CD4-positive, alpha-beta T cell treated with Interleukin-1 beta for 1 hour (primary cell): ENCODE measurements at places on chromosomes 11 and 22.

DNA sequence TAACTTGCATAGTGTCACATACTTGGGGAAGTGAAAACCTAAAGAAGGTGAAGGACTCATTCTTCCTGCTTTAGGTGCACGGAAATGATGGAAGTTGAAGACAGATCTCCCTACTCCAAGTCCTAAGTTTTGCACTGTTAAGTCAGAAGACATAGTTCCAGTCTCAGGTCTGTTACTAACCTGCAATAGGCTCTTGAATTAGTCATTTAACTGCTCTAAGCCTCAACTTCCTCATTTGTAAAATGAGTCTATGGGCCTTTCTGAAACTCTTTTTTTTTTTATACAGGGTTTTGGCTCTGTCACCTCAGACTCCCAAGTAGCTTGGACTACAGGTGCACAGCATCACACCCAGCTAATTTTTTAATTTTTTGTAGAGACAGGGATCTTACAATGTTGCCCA is 30.8 kb upstream of the POU2AF1 start:
- DNase-seq = no peak

DNA sequence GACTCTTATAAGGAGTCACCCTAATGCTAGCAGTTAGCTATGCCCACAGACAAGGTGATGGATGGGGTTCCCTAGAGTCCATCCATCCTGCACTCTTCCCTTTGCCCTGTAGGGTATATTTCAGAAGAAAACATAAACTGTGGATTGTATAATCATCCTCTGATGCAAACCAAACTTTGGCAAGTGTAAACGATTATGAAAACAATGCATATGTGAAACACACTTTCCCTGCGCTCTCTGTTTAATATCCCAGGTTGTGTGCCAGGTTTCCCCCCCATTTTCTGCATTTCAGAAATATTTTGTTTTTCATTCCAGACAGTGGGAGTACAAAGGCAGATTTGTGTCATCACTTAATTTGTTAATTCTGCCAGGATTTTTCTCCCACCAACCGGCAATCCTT is 110.0 kb downstream of the LDLRAD3 start:
- DNase-seq = no peak

- DNase-seq = no peak
Measured at GRCh38 chr11:9461760-9462134, 935 bp downstream of the ZNF143 start.

GRCh38 chr11:83011333-83012167 is 60.1 kb downstream of the RAB30 start:
- no peak for DNase-seq

DNA sequence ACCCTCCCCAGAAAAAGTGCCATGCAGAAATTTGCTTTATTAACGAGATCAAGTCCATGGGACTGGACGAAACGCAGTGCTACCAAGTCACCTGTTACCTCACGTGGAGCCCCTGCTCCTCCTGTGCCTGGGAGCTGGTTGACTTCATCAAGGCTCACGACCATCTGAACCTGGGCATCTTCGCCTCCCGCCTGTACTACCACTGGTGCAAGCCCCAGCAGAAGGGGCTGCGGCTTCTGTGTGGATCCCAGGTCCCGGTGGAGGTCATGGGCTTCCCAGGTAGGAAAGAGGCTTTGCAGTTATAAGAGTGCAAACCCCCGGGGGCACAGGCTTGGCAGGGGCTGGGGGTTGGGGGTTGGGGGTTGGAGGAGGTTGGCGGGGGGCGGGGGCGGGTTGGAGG is 4.2 kb downstream of the APOBEC3H start:
- DNase-seq = no peak

DNA sequence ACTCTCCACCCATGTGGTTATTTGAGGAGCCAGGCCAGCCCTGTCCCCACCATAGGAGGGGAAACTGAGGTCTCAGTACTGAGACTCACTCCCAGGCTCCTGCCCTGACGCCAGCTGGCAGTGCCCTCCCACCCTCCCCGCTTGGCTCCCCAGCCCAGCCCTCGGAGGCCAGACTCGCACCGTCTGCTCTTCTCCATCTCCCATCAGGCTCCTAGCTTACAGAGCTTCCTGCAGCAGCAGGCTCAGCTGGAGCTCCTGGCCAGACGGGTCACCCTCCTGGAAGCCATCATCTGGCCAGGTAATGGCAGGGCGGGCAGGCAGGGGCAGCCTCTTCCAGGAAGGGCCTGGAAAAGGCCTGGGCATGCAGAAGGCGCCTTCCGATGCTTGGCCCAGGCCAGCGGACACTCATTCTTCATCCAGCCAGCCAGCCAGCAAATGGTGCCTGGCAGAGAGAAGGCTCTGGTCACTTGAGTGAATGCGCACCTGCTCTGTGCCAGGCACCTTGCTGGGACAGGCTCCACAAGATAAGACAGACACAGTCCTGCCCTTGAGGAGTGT is 12.6 kb downstream of the RHBDD3 start:
- no peak for DNase-seq

DNA sequence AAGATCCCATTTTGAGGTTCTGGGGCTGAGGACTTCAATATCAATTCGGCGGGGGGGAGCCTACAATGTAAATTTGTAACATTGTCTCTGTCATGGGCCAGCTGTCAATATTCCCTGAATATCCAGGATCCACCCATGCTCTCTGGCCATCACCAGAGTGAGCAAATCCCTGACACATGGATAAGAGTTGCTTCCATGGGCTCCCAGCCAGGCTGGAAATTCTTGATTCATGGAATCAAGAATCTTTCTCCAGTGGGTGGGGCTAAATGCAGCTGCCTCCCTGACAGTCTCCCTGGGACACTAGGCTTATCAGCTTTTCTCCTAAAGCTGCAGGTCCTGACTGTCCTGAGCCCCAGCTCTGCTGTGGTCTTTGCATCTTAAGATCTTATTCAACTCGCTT is 86.9 kb upstream of the IGLL5 start:
- no peak for DNase-seq
